ENCODE measurements at places on chromosomes 7 and 10.

- DNase-seq: no peak
These were observed 39.2 kb downstream of the ENO4 start for GRCh38 chr10:116888380-116889055.

DNA sequence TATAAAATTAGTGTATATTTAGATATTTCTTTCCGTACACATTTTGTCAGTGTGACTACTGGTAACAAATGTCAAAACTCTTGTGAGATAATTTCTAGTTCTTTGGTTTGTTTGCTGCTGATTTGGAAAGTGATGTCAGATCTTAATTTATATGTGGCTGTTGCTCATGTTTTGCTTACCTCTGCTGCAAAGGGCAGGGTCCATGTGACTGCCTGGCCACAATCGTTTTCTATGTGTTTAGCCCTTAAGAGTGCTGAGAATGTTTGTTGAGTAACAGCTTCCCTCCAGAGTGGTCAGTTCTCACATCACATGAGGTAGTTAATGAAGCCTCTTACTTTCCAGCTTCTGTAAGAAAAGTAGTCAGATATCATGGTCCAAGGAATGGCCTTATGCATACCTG is 4.2 kb downstream of the NRBF2 start:
- no peak for DNase-seq

GRCh38 chr7:98467570-98468312 is 66.9 kb upstream of the BAIAP2L1 start:
- DNase-seq: no peak

DNA sequence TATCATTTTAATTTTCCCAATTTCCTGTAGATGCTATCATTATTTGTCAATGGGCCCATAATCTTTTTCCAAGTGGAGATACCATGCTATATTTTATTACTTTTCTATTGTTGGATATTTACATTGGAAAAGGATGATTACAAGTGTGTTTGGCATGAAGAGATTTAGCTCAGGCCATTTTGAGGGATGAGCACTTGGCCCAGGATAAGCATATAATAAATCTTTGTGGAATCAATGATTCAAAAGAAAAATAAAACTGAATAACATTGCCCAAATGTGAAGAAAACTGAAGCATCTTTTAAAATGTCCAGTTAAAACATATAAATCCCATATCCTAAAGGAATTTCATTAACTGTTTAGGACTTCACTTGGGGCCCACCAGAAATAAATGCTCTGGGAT is 260.9 kb upstream of the BMPER start:
- DNase-seq: no peak

GRCh38 chr10:132816718-132817117 is 30.8 kb upstream of the NKX6-2 start:
- no peak for DNase-seq

DNA sequence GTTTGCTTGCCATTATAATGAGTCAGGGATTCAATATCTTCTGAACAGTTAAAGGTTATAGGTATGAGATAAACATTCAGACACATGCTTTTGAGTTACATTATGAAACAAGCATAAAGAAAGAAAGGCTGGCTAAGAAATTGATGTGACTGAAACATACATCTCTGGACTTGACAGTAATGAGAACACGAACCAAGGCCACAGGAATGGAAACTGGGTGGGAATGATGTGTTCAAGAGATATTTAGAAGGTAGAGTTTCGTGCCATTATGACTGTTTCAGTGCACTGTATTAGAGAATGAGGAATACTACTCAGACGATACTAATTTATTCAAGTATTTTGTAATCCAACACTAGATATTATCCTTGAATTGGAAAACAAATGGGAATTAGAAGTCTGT is 332.1 kb upstream of the MAGI2 start:
- DNase-seq: no peak

- DNase-seq: no peak
These were observed 69.5 kb upstream of the ST8SIA6 start for GRCh38 chr10:17523917-17524316.

DNA sequence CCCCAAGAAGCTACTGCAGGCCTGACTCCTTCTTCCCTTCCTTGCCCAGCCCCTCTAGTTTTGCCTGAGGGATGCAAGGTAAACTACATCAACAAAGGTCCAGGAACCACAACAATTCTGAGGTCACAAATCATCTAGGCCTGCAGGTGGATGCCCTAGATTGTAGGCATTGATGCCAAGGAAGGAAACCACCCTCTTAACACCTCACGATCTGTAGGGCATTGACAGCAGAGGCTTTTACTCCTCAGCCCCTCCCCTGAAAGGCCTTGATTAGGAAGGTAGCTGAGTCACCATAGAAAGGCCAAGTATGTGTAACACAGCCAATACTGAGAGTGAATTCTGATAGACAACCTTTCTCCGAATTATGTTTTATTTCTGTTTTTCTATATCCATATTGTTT is 46.7 kb upstream of the FAM3C start:
- DNase-seq: no peak

GRCh38 chr10:34408956-34409355 is 406.1 kb downstream of the PARD3 start:
- DNase-seq: no peak

DNA sequence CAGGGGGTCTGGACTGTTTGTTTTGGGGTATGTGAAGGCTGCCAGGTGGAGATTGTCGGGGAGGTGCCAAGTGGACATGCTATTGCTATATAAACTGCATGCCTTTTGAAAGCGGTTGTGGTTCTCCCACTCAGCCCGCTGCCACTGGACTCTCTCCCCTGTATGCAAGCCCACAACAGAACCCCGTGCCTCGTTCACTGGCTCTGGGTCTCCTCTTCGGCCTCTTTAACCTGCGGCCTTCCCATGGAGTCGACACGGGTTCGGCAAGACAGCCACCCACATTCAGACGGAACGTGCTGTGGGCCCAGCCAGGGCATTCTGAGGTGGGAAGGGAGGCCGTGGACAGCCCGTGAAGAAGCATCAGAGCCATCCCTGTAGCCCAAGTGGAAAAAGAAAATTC is 50.3 kb downstream of the SVIL start:
- no peak for DNase-seq

GRCh38 chr10:125027871-125028869 is 86.2 kb downstream of the ZRANB1 start:
- no peak for DNase-seq

DNA sequence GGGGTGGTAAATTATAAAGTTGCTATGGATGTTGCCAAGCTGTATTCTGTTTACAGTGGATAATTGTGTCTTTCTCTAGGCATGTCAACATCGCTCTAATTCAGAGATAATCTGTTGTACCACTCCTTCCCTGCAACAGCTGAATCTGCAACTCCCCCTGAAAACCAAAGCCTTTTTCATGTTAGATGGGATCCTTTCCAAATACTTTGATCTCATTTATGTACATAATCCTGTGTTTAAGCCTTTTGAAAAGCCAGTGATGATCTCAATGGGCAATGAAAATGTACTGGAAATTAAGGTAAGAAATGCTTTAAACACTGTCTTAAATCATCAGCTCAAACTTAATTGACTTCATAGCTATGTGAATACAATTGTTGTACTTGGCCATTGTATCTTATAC is 91.0 kb downstream of the MET start:
- no peak for DNase-seq

DNA sequence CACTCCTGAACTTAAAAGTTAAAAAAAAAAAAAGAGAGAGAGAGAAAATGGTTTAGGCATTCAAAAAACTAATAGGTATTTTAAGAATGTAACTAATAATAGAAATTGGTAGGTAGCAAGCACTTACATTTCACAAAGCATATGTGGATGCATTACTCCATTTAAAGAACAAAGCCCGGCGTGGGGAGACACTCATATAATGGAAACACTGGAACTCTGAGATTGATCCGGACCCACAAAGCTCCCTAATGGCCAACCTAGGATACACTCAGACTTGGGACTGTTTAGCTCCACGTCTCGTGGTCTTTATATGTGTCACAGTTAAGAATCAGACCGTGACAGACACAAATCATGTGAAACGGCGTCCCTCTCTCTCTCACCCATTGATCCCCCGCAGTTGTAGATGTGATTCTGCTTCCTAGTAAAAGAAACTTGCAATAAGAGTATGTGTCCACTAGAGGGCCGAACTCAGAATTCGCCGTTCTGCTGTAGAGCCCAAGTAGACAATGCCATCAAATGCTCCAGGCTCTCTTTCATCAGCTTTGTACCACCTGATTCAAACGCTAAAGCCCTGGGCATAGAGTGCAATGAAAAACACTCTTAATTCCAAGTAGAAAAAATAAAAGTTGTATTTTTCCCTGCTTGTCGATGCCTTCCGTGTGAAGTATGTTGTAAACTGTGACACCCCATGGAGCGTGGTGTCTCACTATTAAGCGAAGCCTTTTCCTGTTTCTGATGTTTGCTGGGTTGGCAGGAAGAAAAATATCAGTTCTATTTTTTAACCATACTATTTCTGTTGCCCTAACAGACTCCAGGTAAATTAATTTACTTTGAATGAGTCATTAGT is 429.0 kb upstream of the MTPN start:
- DNase-seq: peak; percentile 6

DNA sequence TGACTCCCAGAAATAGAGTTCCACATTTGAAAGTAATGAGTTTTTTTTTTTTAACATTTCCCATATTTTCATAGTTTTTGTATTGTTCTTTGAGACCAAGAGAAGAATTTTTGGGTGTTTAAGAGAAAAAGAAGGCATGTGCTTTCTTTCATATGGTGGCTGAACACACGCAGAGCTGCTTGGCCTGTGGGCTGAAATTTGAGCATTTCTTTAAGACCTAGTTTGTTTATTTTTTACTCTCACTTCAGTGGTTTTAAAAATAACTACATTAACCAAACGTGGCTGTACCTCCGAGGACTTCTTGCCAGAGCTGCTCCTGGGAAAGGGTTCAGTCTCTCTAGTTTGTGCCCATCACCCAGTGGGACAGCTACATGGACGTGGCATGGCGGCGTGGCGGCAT is 58.3 kb downstream of the INPP5A start:
- no peak for DNase-seq

GRCh38 chr7:114865564-114865963 is 56.3 kb upstream of the MDFIC start:
- peak; percentile 54 for DNase-seq

DNA sequence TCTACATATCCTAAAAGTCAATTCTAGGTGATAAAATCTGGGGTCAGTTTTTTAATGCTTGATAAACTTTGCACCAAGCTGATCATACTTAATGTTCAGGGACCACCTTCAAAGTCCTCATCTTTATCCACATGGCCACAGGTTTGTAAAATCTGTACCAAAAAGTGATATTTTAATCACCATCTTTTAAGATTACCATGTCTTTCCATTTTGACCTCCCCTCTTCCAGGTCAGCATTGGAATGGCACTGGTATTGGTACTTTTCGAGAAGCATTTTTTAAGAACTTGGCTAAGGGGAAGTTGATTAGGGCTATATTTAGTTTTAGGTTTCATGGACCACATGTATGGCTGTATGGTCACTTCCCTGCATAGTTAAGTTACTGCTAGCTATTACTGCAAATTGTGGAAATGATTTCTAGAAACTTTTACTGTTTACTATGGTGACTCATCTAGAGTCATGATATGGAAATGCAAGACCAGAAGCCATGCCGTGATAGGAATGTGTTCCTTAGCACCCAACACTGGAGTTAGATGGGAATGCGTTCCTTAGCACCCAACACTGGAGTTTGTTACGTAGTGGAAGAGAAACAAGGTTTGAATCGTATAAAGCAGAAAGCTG is 50.8 kb upstream of the ABLIM1 start:
- no peak for DNase-seq

- no peak for DNase-seq
These were observed 76.4 kb upstream of the FEZF1 start for GRCh38 chr7:122380992-122381391.

GRCh38 chr10:78875932-78876331 is 192.8 kb upstream of the ZMIZ1 start:
- no peak for DNase-seq

DNA sequence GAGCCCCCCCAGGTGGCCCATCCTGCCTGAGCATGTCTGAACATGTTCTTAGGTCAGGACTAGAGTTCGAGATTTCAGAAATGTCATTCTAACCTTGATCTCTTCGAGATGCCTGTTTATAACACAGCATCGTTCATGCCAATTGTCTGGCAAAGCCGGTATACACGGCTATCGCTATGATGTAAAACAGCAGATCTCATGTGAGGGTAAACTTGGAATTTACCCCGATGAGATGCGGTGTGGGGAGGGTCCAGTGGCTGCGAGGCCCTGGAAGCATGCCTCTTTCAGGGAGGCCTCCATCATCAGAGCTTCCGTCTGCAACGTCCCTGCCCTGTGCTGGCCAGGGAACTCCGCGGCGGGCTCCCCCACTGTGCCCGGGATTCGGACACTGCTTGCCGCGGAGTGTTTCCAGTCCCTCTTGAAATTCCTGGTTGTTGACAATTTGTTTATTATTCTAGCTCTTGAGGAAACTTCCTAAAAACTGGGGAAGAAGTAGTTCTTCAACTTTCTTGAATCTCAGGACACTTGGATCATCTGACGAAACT is 168.6 kb upstream of the RHEB start:
- DNase-seq: no peak

DNA sequence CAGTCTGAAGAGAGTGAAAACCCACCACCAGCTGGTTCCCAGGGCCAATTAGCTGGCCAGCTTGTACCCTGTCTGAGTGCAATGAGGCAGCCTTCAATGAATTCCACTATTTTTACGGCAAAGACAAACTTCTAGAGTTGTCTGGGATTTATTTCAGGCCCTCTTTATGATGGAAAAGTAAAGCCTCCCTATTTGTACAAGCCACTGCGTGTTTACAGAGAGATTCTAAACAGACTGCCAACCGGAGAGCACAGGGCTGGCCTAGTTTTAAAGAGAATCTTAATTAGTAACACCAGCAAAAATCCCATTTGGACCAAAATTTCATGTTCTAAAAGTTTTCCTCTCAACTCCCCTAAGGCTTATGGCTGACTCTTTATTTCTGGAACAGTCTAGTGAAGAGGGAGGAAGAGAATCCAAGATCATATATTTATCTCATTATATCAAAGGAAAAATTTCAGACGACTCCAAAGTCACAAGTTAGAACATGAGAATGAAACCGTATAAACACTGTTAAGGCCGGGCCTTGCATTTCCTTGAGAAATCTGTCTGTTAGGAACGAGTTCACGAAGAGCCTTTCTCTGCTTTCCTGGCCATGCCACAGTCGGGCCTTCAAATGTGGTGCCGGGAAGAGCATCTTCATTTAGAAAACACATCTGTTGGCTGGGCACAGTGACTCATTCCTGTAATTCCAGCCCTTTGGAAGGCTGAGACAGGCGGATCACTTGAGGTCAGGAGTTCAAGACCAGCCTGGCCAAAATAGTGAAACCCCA is 724.6 kb upstream of the NRP1 start:
- no peak for DNase-seq

All from stimulated activated CD4-positive, alpha-beta T cell treated with anti-CD3 and anti-CD28 coated beads, Interleukin-2, amount 100 ng/mL, for 48 hours (primary cell).